Vagina (tissue), 2 donors: ENCODE measurements at places on chromosomes 4 and X. TPM values are rescaled to one million over a fixed set of nuclear protein-coding genes. Genes with fewer than 3 reads are reported as not detected.

Gene XAGE1B
- total RNA-seq: not detected

Gene MAMLD1
- 3.2 TPM for total RNA-seq

Gene GYPB
- total RNA-seq: not detected

Gene GPRASP2
- total RNA-seq: 10.8 TPM

Gene CPLX1
- total RNA-seq: 0.98 TPM

Gene SSX2
- total RNA-seq: not detected

Gene FAM241A
- 3.4 TPM for total RNA-seq

Gene MID2
- 25.5 TPM for total RNA-seq

Gene MBNL3
- 10.1 TPM for total RNA-seq

Gene FHDC1
- 6.4 TPM for total RNA-seq

Gene GPR34
- total RNA-seq: 3.2 TPM

Gene MAGEB2
- total RNA-seq: not detected

Gene MAGED4
- 2.7 TPM for total RNA-seq

Gene SLC25A43
- total RNA-seq: 25.5 TPM

Gene HTN3
- total RNA-seq: not detected

Gene P2RY10
- 0.98 TPM for total RNA-seq

Gene SPANXB1
- total RNA-seq: not detected

Gene POLN
- 3.9 TPM for total RNA-seq

Gene FOXO4
- total RNA-seq: 22.8 TPM

Gene FDCSP
- total RNA-seq: not detected

Gene TMA16
- 35.8 TPM for total RNA-seq

Gene DCLK2
- 5.9 TPM for total RNA-seq

Gene RHOXF2B
- not detected for total RNA-seq

Gene HSD17B13
- total RNA-seq: 23.8 TPM
